ENCODE measurements at places on chromosomes 5 and 9.

DNA sequence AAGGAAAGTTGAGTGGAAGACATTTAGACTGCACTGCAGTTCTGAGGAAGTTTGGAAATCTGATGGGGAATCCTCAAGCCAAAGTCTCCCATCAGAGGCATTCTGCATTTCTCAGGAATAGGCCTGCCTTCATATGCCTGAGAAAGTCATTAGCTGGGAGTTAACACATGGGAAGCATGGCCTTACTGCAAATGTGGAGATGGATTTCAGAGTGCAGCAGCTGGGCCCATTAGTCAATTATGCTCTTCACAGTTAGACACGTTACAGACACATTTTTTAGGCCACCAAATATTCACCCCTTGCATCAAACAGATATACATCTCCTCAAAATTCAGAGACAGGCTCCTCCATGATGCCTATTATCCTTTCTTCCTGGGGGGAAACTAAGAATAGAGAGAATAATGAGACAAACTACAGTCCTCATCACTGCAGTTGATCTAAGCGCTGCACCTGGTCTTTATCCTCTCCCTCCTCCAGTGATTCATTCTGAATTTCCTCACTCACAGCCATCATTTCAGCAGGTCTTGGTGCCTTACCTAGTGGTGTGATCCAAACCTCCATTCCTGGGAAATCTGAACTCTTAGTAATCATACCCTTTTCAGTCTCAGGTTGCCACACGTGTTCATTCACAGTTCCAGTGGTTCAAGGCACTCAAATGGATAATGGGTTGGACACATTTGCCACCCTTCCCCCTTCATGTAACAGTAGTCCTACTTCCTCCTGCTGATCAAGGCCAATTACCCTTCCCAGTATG lies 47.9 kb upstream of the PPP2CA start:
- DNase-seq: no peak

DNA sequence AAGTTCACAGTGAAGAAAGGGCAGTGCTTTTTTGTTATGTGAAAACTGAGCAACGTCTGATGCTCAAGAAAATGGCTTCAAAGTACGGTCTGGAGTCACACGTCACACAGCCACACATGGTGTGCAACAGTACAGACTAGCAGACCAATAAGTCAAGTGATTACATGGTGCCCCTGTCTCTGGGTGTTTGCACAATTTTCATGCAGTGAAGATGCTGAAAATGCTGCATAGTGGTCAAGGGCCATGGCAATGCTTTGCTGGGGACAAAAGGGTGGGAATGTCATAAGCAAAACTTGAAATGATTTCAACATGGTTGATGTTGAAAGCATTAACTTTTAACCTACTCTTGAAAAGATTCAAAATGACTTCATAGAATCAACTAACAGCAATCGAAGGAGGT lies 231.2 kb downstream of the EBF1 start:
- DNase-seq: no peak

DNA sequence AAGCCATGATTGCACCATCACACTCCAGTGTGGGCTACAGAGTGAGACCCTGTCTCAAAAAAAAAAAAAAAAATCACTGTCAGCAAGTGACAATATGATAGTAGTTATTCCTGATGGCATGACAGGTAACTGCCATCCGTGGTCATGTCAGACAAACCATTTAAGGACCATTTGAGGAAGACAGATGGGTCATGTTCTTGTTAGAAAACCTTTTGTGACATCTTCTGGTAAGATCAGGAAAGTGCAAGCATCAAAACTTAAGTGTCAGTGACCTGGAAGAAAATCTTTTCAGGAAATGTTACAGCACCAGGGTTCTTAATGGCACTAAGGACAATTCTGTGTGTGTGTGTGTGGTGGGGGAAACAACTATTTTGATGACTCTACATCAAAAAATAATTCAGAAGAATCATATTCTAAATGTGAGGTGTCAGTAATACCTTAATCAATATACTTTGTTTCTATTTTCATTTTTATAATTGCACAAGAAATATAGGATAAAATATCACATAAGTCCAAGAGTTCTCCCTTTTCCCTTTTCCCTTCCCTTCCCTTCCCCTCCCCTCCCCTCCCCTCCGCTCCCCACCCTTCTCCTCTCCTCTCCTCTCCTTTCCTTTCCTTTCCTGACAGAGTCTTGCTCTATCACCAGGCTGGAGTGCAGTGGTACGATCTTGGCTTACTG lies 17.8 kb downstream of the SLC38A9 start:
- no peak for DNase-seq

DNA sequence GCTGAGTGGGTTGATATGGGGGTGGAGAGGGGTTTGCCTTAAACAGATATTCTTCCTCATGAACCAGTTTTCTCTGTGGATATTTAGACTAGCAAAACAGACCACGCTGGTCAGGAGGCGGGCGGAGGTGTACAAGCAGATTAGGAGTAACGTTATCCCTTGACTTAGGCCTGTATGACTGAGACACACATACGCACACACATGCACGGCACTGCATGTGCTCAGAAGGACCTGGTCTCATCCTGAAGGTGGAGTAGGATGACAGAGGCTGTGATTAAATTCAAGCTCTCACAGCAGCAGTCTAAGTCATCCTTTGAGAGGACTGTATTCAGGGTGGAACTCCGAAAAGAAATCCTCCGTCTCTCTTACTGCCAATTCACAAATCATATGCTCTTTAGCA lies 209.7 kb downstream of the DIRAS2 start:
- no peak for DNase-seq

DNA sequence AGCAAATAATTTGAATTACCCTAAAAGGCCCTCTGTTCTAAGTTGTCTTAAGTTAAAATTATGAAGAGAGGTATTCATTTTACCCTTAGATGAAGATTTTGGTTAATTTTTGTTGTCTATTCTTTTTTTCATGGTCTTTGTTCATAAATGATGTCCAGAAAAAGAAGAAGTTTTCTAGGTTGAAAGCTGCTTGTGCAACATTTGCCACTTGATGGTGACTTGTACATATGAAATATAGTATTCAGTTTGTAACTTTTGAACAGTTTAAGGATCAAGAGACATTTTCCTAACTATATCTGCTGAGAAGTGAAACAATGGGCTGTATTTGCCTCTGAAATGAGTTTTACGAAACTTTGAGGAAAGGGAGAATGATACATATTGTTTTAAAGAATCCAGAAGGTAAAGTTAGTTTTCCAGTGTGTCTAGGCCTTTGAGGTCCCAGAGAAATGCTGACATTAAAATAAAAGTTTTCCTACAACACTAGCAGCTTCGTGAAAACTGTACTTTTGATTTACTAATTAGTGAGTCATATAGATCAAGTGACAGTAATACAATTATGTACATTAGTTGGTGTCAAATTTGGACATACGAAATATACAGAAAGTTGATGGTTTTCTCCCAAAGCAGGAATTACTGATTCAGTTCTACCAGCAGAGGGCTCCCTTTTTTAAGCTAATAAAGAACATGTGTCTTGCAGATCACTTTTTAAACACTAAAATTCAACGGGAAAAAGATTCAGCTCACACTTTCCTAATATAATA lies 70.5 kb downstream of the PIK3R1 start:
- DNase-seq: peak; percentile 3

- peak; percentile 98 for DNase-seq
Observed at GRCh38 chr9:35114113-35114839, 1.4 kb downstream of the ATOSB start.

DNA sequence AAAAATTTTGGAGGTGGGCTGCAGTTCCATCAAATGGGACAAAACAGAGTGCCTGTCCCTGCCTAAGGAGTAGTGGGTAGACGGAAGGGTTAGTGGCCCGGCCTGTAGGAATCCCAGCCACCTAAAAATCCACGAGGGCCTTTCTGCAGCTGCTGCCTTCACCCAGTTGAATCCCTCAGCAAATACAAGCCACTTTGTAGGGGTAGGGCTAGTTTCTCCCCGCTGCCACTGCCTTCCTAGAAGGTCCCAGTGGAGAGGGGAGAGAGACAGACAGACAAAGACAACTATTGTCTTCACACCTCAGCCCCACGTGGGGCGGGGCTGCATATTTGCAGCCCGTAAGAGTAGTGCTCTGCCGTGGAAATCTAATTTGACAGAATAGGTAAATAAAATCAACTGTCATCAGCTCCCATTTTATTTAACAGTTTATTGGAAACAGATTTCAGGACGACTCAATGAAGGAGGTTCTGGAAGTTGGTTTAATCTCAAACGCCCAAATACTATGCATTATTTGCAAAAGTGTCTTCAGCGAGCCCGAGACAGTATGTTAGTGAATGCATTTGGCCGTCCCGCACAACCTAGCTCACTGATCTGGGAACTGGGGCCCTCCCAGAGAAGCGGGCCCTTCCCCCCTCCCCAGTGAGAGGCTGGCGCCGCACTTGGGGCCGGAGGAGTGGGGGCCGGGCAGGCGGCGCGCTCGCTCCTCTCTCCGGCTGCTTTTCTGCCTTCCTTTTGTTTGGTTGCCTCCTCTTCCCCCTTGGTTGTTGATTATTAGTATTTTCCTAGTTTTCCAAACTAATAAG lies 67.6 kb upstream of the TBCA start:
- no peak for DNase-seq

DNA sequence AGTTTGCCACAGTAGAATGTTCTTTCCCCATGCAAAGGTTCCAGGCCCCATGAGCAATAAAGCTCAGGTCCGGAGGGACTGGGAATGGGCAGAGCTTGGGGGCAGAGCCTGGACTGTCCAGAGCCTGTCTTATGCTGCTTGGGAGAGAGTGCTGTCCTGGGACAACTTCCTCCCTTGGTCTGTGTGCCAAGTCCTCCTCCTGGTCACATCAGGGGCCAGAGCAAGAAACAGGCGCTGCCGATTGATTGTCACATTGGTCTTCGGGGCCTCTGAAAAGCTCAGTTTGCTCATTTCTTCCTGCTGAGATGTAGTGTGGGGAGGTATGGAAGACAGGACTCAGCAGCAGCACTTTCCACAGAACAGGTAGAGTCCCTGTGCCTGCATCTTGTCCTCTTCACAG lies 54.0 kb upstream of the FCN1 start:
- DNase-seq: no peak

GRCh38 chr9:107778661-107779060 lies 289.1 kb upstream of the KLF4 start:
- no peak for DNase-seq

DNA sequence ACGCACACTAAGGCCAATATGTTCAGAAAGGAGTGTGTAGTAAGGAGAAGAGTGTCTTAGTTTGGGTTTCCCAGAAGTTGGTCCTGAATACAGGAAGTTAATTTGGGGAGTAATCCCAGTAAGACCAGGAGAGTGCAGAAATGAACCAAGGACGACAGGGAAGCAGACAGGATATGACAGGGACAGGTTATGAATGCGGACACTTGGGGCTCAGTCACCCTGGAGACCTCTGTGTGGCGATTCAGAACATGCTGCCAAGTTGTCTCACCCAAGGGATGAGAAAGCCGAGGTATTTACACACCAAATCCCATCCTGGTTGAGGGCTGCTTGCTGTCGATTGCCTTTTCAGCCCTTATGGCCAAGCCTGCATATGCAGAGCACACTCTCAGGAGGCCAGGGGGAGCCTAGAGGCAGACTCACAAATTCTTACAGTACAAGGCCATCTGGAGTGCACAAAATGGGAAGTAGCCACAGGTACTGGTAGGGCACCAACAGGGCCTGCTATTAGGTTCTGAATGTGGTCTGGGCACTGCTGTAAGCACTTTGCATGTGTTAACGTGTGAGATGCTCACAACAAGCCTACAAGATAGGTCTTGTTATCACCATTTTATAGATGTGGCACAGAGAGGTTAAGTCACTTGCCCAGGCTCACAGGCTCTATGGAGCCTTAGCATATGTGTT lies 233.1 kb upstream of the ANKRD55 start:
- DNase-seq: no peak

DNA sequence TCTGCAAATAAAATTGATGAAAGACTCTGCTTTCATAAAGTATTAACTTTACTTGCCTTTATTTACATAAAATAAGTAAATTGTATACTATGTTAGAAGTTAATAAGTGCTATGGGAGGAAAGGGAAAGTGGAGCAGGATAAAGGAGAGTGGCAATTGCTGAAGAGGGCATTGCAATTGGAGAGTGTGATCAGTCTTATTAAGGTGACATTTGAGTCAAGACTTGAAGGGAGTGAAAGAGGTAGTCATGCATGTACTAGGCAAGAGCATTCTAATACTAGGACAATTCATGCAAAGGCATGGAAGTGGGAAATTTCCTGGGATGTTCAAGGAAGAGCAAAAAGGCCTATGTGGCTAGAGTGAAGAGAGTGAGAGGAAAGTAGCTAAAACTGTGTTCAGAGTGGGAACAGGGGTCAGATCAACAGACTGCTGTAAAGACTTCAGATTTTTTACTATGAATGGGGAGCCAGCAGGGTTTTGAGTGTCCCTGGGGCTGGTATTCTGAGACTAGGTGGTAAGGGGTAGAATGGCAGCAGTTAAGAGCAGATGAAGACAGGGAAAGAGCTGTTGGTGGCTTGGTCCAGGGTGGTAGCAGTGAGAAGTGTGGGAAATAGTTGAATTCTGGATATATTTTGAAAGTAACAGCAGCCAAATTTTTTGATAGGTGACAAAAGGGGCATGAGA lies 182.3 kb upstream of the RIOK2 start:
- DNase-seq: no peak

GRCh38 chr5:164203581-164204225 lies 698.3 kb downstream of the MAT2B start:
- DNase-seq: peak; percentile 33

DNA sequence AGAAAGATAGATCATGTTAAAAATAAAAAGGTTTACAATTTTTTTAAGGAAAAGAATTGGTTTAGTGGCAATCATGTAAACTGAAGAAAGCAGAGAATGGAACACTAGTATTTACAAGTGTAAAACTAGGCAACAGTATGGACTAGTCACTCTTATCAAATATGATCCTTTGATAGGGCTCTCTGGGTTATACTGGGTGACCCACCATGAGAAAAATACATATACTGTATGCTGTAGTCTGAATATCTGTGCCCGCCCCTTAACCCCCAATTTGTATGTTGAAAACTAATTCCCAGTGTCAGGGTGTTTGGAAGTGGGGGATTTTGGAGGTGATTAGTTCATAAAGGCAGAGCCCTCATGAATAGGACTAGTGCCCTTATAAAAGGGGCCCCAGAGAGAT lies 236.8 kb upstream of the TARS1 start:
- no peak for DNase-seq

- DNase-seq: no peak
Observed at GRCh38 chr9:103714992-103715391, 379.1 kb upstream of the SMC2 start.

All from COLO829 (cell line).